GM12892 (cell line): ENCODE measurements at places on chromosomes 12 and 14.

- DNase-seq, result no peak
These were observed 5.5 kb upstream of the KRT8 start for GRCh38 chr12:52910248-52910883.

DNA sequence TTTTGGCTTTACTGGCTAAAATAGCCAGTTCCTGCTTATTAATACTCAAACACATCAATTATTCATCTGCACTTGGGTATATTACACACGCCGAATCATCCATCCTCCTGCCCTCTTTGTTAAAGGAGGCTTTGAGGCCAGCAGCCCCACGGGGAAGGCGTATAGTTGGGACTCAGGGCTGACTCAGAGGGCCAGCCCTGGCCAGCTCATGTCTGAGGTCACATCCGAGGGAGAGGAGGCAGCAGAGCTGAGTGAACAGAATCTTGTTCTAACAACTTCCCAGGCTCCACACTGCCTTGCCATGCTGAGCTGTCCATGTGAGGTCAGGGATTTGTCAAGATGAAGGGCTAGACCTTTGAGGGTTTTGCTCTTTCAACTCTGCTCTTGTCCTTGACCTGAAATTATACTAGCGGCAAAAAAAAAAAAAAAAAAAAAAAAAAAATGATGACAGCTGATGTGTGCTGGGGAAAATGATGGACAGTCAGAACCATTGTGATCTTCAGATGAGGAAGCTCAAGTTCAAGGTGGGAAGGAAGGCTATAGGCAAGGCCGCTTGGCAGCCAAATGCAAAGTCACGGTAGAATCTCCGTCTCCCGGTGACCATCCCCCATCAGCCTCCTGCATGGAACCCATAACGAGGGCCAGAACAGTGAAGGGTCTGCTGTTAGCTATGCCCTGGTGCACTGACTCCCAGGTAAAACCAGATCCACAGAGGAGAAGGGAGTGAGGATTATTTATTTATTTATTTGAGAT lies 12.5 kb upstream of the MARK3 start:
- no peak for DNase-seq

DNA sequence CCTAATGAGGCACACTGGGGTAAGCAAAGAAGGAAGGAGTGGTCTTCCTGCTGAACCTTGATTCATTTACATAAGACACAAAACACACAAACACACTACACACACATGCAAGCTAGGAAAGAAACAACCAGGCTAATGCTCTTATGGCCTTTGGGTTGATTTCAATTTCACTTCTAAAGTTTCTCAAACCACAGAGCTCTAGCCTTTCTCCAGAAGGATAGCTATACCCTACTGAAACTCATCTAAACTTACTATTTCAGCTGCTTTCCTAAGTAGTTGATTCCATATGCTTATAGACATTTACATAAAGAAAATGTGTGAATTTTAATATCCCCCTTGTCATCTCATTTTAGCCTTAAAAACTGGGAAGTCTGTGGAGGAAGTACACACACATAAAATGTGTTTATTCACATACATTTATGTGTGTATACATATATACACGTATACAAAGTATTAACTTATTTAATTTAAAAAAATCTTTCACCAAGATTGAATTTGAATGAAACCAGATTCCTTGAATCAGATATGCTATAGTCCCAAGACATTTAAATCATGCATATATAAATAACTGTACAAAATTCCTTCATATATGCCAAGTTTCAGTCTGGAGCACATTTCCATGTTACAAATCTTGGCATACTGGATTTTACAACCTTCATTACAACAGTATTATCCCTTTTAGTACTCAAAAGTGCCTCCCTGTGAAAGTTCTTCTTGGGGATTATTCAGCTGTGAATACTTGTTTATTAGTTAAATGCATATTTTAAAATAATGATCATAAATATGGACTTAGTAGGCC lies 231.8 kb upstream of the NPAS3 start:
- DNase-seq, result no peak

GRCh38 chr12:52364901-52365489 lies 2.3 kb downstream of the KRT85 start:
- DNase-seq, result no peak

- no peak for DNase-seq
These were observed 41.0 kb downstream of the RPGRIP1 start for GRCh38 chr14:21320913-21321312.

DNA sequence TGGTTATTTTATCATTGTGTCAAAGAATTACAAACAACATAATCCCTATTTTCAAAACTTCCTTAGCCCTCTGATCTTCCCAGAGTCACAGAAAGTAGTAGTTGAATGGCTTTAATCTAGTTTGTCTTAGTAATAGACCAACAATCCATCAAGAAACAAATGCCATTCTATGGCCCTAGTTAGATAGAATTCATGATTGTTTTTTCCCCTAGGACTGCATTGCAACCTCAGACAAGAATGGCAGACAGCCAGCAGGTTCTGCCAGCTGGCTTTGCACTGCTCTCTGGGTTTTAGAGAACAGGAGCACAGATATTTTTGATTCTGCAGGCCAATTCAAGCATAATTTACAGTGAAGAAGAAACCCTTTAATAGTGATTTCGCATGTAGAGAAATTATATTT lies 33.8 kb downstream of the SYT1 start:
- DNase-seq, result no peak

GRCh38 chr12:2633825-2634200 lies 161.0 kb upstream of the FKBP4 start:
- no peak for DNase-seq

DNA sequence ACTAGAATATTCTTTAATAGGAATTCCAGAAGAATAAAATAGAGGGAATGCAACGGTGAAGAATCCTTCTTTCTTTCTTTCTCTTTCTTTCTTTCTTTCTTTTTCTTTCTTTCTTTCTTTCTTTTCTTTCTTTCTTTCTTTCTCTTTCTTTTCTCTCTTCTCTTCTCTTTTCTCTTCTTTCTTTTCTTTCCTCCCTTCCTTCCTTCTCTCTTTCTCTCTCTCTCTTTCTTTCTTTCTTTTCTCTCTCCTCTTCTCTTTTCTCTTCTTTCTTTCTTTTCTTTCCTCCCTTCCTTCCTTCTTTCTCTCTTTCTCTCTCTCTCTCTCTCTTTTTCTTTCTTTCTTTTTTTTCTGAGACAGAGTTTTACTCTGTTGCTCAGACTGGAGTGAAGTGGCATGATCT lies 160.8 kb upstream of the PRICKLE1 start:
- no peak for DNase-seq

DNA sequence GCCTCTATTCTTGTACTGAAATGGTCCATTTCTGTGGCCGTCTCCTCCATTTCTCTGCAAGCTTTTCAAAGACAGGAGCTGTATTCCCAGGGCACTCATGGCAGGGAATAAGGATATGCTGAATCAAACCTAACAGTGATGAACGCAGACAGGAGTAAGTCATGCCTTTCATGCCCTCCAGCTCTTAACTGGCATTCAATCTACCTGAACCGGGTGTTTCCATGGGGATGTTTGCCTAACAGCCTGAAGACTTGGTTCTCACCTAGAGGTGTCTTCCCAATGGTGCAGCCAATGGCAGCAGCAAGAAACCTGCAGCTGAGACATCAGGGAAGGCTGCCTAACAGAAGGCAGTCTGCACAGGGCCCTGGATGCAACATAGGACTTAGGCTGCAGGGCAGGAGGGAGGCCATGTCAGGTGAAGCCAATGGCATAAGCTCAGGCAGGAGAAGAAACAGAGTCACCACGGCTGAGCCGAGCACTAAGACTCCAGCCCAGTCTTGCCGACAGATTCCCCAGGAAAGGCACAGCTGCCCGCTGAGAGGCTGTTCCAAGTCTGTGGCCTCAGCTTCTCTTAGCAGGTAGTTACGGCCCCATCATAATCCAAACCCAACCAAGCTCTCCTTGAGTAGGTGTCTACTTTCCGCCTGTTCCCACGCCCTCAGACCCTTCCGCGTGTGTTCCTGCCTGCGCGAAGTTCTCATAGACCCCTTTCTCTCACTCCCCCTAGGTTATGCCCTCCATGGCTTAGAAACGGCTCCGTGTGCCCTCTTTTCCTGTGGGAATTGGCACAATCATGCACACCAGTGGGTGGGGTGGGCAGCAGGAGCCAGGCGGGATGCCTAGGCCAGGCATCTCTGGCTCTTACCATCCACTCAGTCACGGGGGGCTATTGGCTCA lies 44.1 kb downstream of the VWF start:
- no peak for DNase-seq

GRCh38 chr12:541676-542324 lies 82.1 kb downstream of the B4GALNT3 start:
- no peak for DNase-seq

GRCh38 chr12:40802656-40803055 lies 110.4 kb downstream of the CNTN1 start:
- DNase-seq, result no peak

- no peak for DNase-seq
These were observed 732 bp downstream of the ZNF664 start for GRCh38 chr12:123973552-123974341.

- no peak for DNase-seq
These were observed 11.5 kb upstream of the PCED1B start for GRCh38 chr12:47067771-47068431.

DNA sequence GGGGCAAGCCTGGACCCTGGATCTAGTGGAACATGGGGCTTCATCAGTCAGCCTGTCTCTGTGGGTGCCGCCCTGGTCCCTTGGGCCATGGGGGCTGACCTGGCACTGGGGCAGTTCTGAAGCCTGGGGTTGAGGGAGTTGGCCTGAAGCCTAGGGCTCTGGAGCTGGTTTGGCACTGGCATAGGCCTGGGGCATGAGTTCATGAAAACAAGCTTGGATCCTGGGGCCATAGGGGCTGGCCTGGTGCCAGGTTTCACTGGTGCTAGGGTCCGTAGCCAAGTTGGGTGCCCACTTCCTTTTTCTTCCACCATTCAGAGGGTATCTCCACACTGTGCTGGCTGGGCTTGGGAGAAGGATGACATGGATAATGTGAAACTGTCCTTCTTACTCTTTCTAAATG lies 26.6 kb upstream of the ANO4 start:
- DNase-seq, result no peak

GRCh38 chr14:21978184-21978998 lies 304.8 kb upstream of the OR4E1 start:
- DNase-seq, result no peak

GRCh38 chr14:98906123-98906995 lies 365.6 kb downstream of the BCL11B start:
- DNase-seq, result no peak
